Amniotic stem cell (primary cell): ENCODE measurements at places on chromosomes 2 and 18.
A peak's percentile ranks its signal among the peaks of the same experiment; 100 is the strongest.

DNA sequence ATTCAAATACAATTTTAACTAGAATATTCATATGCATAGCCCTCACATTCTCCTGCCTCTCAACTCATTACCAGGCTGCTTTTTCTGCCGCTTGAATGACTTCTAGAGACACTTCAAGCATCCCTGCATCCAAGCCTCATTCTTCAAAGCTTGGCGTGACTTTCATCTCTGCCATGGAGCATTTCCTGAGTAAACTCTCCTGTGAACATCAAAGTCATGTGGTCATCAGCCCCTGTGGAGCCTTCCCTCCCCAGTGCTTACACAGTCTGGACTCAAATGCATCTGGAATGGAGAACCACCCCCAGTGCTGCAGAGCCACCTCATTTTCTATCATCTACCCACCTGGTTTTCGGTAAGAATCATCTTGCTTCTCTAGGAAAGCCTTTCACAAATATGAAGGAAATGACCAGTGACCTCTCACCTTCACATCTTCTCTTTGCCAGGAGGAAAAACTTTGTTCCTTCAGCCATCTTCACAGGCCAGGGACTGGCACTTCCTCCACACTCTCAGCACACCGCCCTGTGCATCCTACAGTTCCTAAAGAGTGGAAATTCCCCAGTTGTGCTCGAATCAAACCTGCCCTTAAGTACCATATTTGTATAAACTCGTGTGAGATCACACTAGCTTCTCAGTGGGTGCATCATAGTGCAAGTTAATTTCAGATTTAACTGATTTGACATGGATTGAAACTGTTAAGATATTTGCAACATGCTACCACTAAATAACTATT, 116.4 kb downstream of the COL6A3 start:
- DNase-seq, result no peak

DNA sequence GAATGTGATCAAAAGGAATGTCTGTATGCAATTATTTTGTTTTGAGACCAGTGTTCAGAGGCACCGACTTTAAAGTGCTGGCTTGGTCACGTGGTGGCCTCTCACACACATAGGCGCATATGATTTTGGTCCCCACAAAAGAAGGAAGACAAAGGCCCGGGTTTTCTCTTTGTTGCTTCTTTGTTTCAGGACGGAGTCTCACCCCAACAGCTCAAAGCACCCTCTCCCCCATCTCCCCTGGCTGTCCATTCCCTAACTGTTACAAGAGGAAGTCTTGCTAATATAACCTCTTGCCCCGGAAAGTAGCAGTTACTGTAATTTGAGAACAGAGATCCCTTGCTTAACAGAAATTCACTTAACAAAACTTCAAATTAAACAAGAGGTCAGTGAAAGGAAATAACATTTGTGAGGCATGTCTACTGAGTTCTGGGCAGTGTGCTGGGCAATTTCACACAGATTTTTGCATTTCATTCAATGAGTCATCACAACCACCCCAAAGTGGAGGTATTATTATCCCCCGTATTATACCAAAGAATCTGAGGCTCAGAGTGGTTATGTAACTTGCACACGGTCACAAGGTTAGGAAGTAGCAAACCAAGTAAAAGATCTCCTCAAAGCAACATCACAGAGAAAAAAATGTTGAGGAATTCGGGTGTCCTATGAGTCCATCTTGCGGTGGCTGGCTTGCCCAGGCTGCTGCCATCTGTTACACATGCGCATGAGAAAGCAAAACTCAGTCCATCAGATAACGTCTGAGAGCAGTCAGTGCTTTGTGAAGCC, 75.8 kb downstream of the SDC1 start:
- peak; percentile 9 for DNase-seq

DNA sequence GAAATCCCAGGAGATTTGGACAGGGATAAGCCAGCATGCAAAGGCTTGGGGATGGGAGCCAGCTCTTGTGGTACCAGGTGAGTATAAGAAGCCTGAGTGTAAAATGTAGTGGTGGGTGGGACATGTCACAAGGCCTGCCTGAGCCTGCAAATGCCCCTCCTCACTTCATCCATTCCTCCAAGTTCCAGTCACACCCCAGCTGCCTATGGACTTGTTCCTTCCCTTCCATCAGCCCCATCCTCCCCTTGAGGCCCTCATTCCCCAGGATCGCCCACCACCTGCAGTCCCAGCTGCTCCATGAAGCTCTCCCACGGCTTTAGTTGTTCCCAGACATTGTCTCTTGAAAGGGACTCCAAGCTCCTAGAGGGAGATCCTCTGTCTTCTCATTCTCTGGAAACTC, 81.5 kb downstream of the MARCO start:
- DNase-seq, result no peak

- no peak for DNase-seq
Observed at GRCh38 chr2:129237966-129238725, 741.3 kb upstream of the RAB6C start.

- no peak for DNase-seq
Observed at GRCh38 chr18:45844938-45845337, 19.5 kb downstream of the SIGLEC15 start.

- DNase-seq, result no peak
Observed at GRCh38 chr2:239790721-239791120, 234.4 kb downstream of the NDUFA10 start.

- no peak for DNase-seq
Observed at GRCh38 chr18:51137026-51137729, 60.3 kb downstream of the MEX3C start.

GRCh38 chr18:74326231-74326630, 10.6 kb downstream of the C18orf63 start:
- DNase-seq, result no peak

DNA sequence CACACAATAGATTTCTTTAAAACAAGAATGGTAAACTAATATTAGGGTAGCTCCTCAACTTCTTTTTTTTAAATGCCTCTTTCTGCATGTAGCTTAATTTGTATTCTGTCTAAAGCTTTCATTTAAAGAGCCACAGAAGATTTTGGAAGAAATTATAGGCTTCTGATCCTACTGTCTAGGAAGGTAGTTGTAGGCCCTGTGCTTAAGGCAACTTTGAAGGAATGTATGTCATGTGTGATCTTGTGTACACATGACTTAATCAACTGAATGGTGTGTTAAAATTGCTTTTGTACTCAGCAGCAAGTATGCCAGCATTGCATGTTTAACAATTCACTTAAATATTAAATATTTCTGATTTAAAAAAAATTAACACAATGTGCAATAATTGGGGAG, 51.5 kb upstream of the LYPD6 start:
- no peak for DNase-seq

GRCh38 chr18:44700652-44701051, 20.0 kb downstream of the SETBP1 start:
- no peak for DNase-seq

- no peak for DNase-seq
Observed at GRCh38 chr2:33038799-33039198, 92.0 kb downstream of the LTBP1 start.

- DNase-seq, result no peak
Observed at GRCh38 chr2:132368191-132368590, 48.4 kb upstream of the GPR39 start.

DNA sequence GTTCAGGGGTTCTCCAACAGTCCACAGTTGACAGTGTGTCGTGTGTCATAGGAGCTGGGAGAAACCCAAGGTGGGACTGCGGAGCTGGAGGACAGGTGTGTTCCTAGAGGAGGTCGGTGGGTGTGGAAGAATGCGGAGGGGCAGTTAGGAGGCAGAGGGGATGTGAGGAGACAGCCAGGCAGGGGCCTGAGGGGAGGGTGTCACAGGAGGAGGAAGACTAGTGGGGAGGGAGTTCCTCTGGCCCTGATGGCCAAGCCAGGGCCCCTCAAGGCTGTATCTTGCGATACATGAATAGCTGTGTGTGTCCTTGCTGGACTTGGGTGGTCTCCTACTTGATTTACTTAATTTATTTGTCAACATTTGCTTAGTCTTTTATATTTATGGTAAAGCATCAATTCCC, 519.6 kb upstream of the HS6ST1 start:
- no peak for DNase-seq

GRCh38 chr2:224958873-224959272, 83.4 kb downstream of the DOCK10 start:
- DNase-seq, result no peak

DNA sequence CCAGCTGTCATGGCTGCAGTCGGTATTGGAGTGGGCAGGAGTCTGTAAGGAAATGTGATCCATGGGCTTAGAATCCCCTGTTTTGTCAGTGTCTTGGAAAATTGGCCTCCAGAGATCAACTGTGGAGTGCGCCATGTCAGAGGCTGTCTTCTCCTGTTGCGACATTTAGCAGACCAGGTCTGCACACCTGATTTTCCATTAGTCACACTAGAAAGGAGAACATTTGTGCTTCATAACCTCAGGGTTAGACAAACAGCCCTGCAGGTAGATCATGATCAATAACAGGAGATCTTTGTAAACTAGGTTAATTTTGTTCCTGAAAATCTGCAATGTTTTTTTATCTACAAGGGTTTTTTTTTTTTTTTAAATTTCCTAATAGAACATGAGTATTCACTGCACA, 28.0 kb downstream of the LDLRAD4 start:
- no peak for DNase-seq

DNA sequence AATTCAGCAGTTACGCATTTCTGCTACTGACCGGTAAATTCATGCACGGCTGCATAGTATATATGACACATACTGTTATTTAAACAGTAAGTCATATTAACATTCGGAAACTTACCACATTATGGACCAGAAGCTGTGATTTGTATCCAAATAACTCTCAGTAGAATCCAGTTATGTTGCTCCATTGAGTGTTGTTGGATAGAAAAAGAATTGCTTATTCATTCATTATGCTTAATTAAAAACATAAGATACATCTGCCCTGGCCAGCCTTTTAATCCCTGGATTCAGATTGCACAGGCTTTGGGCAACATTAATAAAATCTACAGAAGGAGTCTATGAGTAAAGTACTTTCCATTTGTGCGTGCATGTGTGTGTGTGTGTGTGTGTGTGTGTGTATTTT, 111.3 kb downstream of the CPS1 start:
- no peak for DNase-seq

DNA sequence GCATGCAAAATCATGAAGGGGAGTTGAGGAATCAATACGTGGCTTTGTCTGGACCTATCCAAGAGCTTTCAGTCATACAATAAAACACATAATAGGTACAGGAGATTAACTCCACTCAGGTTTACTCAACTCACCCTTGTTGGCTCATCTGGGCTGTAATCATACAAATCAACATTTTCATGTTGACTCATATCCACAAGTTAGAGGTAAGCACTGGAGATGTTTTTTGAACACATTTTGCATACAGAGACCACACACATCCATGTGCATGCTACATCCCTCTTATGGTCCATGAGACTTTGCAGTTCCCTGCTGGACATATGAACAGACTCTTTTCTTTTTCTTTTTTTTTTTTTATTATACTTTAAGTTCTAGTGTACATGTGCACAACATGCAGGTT, 336.9 kb upstream of the PIK3C3 start:
- no peak for DNase-seq

DNA sequence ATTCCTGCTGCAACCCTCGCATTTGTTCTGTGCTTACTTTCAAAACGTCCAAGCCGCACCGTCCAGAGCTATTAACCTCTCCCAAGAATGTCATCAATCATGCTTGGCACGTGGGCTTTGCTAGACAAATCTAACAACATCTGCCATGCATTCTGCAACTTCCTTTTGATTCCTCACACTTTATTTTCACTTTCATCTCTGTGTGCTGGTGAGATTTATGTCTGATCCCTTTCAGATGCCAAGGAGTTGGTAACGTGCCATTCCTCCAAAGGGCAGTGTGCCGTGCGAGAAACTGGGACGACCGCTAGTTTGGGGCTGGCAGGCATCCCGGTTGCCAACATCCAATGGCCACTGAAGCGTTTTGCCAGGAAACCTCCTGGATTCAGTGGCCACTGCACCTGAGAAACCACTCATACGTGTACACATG, 230.0 kb upstream of the PARD3B start:
- DNase-seq, result no peak

GRCh38 chr2:113818382-113818951, 62.0 kb upstream of the SLC35F5 start:
- peak; percentile 92 for DNase-seq

- no peak for DNase-seq
Observed at GRCh38 chr2:42602218-42602875, 33.9 kb downstream of the MTA3 start.

DNA sequence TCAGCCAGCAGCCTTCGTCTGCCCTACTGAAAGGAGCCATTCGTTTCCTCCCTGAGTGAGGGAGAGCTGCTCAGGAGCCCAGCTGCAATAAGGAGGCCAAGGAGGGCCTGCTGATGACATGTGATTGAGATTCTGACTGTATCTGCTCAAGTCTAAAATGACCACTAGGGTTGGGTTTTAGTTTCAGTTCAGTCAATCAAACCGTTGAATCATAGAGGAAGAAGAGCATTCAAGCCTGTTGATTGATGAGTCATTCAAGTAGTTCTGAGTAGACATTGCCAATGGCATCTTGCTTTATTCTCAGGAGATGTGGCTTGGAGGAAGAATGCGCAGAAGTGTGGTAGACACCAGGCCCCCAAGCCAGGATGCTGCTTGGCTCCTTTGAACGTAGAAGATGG, 19.9 kb upstream of the BCL2L11 start:
- DNase-seq, result no peak

DNA sequence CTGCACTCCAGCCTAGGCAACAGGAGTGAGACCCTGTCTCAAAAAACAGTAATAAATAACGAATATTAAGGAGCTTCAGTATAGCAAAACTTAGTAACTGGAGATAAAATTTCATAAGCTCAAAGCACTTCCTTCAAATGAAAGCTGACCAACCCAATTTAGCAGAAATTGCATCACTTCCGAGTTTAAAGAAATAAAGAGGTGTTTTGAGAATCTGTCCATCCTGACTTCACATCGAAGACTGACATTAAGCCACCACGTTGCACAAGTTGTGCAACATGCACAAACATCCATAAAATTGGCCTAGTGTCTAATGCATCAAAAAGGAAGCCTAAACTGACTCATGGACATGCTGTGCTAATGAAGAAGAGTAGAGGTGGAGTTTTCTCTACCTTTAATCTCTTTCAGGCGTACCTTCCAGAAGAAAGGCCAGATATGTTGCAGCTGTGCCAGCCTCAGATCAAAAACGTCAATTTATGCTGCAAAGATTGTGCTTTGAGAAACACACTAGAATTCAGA, 7.7 kb upstream of the DSG3 start:
- no peak for DNase-seq

GRCh38 chr2:81355436-81355835, 1050.9 kb upstream of the LRRTM1 start:
- no peak for DNase-seq

DNA sequence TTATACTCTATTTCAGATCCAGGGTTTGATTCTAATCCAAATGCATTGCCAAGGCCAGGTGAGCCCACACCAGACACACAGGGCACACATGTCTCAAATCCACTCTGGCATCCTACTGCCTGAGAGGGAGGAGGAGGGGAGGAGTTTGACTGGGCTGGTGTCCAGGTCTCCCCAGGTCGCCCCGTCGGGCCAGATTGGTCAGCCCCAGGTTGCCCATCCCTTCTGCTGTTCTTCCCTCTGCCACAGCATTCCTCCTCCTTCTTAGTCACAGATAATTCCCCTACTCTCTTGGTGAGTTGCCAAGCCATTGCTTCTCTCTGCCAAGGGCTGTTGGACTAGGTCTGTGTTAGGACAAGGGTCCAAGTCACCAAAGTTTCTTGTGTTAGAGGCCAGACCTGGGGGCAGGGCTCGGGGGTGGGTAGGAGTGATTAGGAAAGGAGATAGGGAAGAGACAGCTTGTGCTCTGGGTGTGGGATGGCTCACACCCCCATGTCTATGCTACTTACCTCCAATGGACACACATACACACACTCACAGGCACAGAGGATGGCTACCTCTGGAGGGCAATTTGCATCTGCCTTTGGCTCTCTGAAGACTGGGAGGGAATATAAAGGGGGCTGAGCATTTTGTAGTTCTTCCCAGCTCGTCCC, 2.5 kb upstream of the EGR4 start:
- no peak for DNase-seq
